ENCODE measurements at places on chromosomes 4 and X. TPM values are rescaled to one million over a fixed set of nuclear protein-coding genes. Genes with fewer than 3 reads are reported as not detected.

Gene ARAF
- 44.4 TPM for total RNA-seq

Gene SLC25A4
- 14.7 TPM for total RNA-seq

Gene EDNRA
- 0.30 TPM for total RNA-seq

Gene PDE6B
- total RNA-seq = not detected

Gene WDFY3
- 9.0 TPM for total RNA-seq

Gene GAGE12E
- total RNA-seq = not detected

Gene PRICKLE3
- 12.4 TPM for total RNA-seq

Gene XPNPEP2
- not detected for total RNA-seq

Gene EVC2
- total RNA-seq = 1.8 TPM

Gene RIBC1
- total RNA-seq = 0.53 TPM

Gene PPP4R3C
- total RNA-seq = not detected

Gene RNF4
- 62.0 TPM for total RNA-seq

Gene MAGEC2
- total RNA-seq = not detected

Gene NAP1L5
- 1.8 TPM for total RNA-seq

Gene TNIP2
- total RNA-seq = 33.0 TPM

Gene PGAM4
- total RNA-seq = not detected

Gene CT45A1
- total RNA-seq = not detected

Gene SHISA3
- total RNA-seq = not detected

Gene GBA3
- total RNA-seq = not detected

Gene MAMLD1
- total RNA-seq = 7.3 TPM

Gene C4orf36
- 1.3 TPM for total RNA-seq

Gene GLRA3
- total RNA-seq = not detected

Gene SERTM2
- not detected for total RNA-seq

Gene MEPE
- not detected for total RNA-seq

Gene ITM2A
- total RNA-seq = 0.31 TPM

Gene GSX2
- not detected for total RNA-seq

Gene SPANXA1
- total RNA-seq = 0.38 TPM

Gene SYN1
- 0.22 TPM for total RNA-seq

All from A549 treated with Mapracorat at 1 μM for 4 hours (cell line).